ENCODE measurements at places on chromosomes 2 and 18. TPM values are rescaled to one million over a fixed set of nuclear protein-coding genes. Genes with fewer than 3 reads are reported as not detected.

LCLAT1 gene
- total RNA-seq, result 17.7 TPM

IL1RL1 gene
- 0.50 TPM for total RNA-seq

C2orf66 gene
- 0.26 TPM for total RNA-seq

CSRNP3 gene
- total RNA-seq, result 0.66 TPM

VIL1 gene
- total RNA-seq, result not detected

SIGLEC15 gene
- 0.51 TPM for total RNA-seq

AOX1 gene
- 81.4 TPM for total RNA-seq

XDH gene
- under 0.01 TPM for total RNA-seq

RBM45 gene
- 23.5 TPM for total RNA-seq

SOWAHC gene
- total RNA-seq, result 7.1 TPM

ACMSD gene
- not detected for total RNA-seq

CXCR4 gene
- total RNA-seq, result under 0.01 TPM

TTR gene
- total RNA-seq, result not detected

MOGAT1 gene
- total RNA-seq, result not detected

LCT gene
- total RNA-seq, result under 0.01 TPM

UGT1A3 gene
- not detected for total RNA-seq

KLHL14 gene
- not detected for total RNA-seq

SATB2 gene
- 13.9 TPM for total RNA-seq

CPLX4 gene
- total RNA-seq, result not detected

GPR45 gene
- not detected for total RNA-seq

LOXHD1 gene
- total RNA-seq, result not detected
